ENCODE measurements at places on chromosomes 2 and 18.

GRCh38 chr2:11121099-11121822 lies 34.0 kb upstream of the SLC66A3 start:
- DNase-seq = peak; percentile 35

DNA sequence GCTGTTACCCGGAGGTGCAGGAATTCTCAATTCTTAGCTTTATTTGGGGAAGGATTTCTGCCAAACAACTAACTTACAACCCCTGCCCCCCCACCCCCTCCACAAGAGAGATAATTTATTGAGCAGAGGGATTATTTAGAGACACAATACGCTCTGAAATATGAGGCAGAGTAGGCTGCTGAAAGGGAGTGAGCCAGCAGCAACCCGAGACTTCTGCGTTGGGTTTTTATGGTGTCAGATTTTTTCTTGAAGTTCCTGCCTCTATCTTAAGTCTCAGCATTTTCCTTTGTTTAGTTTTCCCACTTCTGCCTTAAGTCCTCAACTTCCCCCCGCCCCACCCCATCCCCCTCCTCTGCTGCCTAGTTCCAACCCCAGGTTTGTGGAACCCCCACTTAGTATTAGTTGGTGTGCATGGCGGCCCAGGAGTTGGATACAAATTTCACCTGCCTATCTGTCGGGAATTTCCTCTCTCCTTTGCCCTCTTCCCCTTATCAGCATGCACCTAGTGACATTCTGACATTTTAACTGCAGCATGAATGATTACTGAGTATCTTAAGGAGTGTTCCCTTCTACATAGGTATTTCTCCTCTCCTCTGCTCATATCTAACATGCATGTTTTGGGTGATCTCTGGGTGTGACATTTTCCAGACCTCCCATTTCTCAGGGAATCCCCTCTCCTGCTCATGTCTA lies 1635.9 kb upstream of the LRRTM1 start:
- no peak for DNase-seq

- DNase-seq = no peak
Measured at GRCh38 chr2:194270648-194271047, 1386.4 kb upstream of the SLC39A10 start.

DNA sequence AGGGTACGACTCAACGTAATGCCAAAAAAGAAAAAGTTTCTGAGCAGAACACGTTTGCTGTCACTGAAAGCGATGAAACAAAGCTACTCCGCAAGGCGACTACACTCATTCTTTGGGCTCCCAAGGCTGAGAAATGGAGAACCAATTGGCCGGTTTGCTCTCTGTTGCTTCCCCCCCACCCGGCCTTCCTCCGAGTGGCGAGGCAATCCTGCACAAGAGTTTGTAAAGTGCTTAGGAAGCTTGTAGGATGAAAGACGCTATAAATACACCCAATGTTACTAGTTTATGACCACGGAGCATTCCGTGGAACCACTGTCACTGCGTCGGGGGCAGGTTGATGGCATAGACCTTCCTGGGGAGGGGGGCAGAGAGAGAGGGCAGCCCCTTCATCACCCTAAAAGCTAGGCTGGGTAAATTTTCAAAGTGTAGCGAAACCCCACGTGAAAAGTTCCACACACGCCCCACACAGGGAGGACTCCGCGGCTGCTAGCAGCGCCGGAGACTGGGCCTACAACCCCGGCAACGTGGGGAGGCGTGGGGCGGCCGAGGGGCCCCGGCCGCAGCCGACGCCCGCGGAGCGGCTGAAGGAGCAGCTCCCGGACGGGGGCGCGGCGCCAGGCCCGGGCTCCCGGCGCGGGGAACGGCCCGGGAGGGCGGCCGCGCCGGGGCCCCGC lies 915 bp downstream of the CUL3 start:
- DNase-seq = peak; percentile 38

DNA sequence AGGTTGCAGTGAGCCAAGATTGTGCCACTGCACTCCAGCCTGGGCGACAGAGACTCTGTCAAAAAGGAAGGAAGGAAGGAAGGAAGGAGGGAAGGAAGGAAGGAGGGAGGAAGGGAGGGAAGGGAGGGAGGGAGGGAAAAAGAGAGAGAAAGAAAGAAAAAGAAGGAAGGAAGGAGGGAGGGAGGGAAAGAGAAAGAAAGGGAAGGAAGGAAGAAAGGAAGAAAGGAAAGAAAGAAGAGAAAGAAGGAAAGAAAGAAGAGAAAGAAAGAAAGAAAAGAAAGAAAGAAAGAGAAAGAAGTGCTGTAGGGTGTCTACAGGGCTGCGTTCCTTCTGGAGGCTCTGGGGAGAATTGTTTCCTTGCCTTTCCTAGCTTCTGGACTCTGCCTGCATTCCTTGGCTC lies 22.5 kb upstream of the RAB11FIP5 start:
- DNase-seq = no peak

DNA sequence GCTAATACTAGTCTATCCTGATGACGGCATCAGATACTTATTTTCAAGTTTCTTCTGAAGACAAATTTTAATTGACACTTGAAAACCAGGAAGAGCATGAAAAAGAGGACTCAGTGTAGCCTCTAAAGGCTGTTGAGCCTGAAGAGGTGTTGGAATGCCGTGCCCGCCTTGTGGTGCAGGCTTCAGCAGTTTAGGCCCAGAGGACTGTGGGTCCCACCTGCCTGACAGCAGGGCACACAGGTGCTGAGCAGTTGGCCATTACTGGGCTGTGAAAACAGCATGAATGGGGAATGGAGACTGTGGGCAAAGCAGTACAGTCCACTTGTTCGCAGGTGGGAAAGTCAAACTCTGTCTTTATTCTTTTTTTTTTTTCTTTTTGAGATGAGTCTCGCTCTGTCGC lies 49.8 kb upstream of the THOC1 start:
- DNase-seq = no peak

DNA sequence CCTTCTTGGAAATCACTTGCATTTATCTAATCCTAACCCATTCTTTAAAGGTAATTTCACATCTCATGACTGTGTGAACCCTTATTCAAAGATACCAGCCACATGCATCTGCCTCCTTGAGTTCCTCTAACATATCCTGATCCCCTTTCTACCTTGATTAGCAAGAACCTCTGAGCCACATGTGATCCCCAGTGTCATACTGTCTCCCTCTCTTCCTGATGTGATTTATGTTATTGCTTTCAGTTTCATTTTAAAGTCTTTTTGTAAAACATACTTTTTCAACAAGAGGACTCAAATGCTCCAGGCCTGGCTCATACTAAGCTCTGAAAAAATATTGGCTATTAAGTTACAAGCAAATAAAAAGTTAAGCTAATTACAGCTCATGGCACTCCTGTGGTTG lies 470.1 kb downstream of the DLGAP1 start:
- DNase-seq = no peak

GRCh38 chr2:86491088-86491487 lies 49.9 kb downstream of the KDM3A start:
- no peak for DNase-seq

- DNase-seq = no peak
Measured at GRCh38 chr2:7951001-7951400, 730.9 kb upstream of the ID2 start.

GRCh38 chr2:18614041-18614440 lies 24.7 kb upstream of the NT5C1B start:
- DNase-seq = no peak

- DNase-seq = no peak
Measured at GRCh38 chr18:44067186-44067585, 613.5 kb upstream of the SETBP1 start.

- DNase-seq = no peak
Measured at GRCh38 chr2:119126650-119127049, 31.9 kb downstream of the C1QL2 start.
